Stimulated activated CD8-positive, alpha-beta memory T cell treated with anti-CD3 and anti-CD28 coated beads, Interleukin-2, amount 100 ng/mL, for 48 hours (primary cell): ENCODE measurements at places on chromosomes 2 and 18.

- peak; percentile 33 for DNase-seq
Measured at GRCh38 chr2:121649149-121649595, at the start of gene CLASP1. CLASP1 (minus strand) TSS chr2:121649462; CDS start chr2:121605895, 43,567 bp downstream.

- no peak for DNase-seq
Measured at GRCh38 chr18:55121397-55122170, 162.3 kb upstream of the CCDC68 start.

GRCh38 chr2:233408366-233409285 lies 54.3 kb downstream of the DGKD start:
- no peak for DNase-seq

DNA sequence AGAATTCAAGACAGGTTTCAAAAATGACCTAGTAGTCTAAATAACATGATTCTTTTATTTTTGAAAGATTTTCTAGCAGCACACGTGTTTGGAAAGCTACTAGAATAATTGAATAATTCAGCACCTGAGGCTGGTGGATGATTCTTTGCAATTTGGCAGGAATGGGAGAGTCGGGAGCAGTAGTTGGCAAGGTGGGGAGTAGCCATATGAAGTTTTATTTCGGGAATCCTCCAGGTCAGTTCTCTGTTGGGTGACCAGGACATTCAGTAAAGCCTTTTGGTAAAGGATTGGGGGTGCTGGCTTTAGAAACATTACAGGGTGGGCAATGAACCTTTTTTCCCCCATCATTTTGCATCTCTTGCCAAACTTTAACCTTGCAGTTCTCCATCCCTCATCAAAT lies 75.0 kb upstream of the LYPD6B start:
- DNase-seq, result no peak

DNA sequence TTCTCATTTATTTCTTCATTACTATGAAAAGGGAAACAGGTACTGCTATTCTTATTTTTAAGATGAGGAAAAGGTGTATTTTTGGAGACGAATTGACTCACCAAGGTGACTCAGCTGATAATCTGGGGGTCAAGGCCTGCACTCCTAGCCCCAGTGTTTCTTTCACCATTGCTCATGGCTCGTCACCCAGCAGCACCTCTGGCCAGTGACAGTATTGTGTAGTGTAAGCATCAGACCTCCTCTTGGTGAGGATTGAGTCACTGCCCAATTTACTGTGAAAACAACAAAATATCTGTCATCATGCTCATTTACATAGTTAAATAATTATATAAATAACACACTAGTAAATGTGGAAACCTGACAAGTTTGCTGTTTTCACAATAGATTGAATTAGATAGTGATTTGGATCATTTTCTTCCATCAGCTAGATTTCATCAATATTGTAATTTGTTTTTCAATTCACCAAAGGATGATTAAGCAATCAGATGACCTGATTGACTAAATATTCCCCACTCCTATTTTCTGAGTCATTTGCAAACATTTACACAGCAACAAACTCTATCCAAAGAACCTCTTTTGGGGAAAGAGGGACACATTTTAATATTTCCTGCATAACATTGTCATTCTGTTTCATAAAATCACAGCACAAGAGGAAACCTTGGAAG lies 492.8 kb upstream of the RAB12 start:
- no peak for DNase-seq

- no peak for DNase-seq
Measured at GRCh38 chr2:26088038-26088643, 54.3 kb downstream of the RAB10 start.

GRCh38 chr2:221442128-221442527 lies 130.0 kb downstream of the EPHA4 start:
- no peak for DNase-seq

GRCh38 chr2:64992990-64993389 lies 3.8 kb downstream of the SLC1A4 start:
- no peak for DNase-seq

DNA sequence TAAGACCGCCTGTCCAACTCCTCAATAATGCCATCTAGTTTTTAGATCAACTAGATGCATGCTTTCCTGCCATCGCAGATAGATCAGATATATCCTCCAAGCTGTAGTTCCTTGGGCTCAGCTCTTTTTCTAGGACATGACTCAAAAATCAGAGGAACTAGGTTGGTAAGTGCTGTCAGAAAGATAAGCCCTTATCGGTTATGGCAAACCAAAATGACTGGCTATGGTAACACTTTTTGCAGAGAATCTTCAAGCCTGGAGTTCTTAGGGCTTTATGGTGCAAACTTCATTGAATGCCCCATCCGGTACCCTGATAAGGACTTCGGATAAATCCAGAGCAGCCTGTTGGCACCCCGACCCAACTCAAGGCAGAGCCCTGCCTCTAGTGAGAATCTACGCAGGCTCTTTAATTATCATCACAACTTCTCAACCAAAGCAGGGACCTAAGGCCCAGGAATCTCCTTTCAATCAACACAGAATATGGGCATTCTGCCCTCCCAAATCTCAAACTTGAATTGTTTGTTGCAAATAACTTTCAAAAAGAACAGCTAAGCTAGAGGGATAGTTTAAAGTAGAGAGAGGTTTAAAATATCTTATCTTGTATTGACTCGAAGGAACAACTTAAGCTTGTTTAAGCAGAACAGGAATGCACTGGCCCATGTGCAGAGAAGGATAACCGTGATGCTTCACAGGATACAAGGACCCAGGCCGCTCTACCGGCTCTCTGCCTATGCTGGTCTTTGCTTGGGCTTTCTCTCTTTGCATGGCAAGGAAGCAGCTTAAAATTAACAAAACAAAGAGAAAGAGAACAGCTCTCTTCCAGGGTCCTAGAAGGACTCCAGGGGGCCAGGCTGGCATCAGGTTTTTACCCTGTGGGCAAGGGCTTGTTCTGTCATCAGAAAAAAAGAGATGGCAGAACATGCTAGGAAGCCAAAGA lies 3.4 kb upstream of the CYP1B1 start:
- no peak for DNase-seq

GRCh38 chr2:4539121-4539520 lies 835.7 kb downstream of the DCDC2C start:
- no peak for DNase-seq

DNA sequence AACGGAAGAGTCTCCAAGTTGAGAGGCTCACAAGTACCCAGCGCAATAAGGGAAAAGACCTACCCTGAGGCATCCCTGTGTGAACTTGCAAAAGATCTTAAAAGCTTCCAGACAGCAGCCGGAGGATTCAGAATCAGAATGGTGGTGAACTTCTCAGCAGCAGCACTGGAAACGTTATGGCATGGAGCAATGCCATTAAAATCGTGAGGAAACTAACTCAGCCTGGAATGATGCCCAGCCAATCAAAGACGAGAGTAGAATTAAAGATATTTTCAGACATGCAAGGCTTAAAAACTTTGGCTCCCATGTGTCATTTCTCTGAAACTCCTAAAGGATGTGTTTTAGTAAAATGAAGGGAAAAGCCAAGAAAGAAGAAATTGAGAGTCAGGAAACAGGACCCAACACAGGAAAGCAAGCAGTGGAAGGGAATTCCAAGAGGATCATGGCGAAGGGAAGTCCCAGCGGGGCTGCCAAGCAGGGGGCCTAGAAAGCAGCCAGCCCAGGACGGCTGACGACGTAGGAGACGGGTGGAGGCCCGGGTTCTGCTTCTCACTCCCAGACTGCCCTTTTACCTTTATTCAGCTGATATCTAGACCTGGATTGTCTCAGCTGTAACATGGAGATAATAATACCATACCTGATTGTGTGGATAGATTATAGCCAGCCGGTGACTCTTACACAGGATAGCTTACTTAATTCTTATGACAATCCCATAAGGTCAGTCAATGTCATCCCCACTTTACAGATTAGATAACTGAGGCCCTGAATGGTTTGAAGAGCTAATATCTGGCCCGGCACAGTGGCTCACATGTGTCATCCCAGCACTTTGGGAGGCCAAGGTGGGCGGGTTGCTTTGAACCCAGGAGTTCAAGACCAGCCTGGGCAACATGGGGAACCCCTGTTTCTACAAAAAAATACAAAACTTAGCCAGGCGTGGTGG lies 92.8 kb downstream of the ASAP2 start:
- DNase-seq, result no peak

DNA sequence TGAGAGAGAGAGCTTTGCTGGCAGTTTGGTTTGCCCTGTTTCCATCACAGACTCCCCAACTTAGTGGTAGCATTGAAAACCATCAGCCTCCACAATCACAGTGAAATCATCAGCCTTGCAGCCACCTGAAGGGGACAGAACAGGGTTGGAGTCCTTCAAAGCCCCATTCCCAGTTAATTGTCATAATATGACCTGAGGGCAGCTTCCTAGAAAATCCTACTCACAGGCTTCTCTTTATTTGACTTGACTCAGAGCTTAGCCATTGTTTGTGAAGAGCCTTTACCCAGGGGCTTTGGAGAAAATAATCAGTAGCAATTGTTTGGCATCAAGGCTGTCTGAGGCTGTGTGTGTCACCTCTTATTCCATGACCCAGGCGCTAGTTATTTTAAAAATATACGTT lies 308.7 kb downstream of the CBLN2 start:
- no peak for DNase-seq

GRCh38 chr18:50128506-50129271 lies 66.3 kb downstream of the MYO5B start:
- DNase-seq, result no peak

DNA sequence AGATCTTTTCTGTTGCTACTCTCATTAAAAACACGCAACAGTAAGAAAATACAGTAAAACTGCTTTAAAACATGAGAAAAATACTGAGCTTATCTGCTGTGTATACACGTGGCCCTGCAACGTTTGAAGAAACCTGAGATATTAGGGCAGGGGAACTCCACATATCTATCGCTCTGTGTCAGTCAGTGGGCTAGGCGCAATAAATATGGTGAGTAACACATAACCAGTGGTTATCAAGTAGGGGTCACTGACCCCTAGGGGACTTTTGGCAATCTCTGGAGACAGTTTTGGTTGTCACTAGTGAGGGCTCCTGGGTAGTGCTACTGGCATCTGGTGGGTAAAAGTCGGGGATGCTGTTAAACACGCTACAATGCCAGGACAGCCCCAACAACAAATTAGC lies 14.9 kb downstream of the STAT1 start:
- DNase-seq, result no peak

GRCh38 chr2:53127061-53127650 lies 640.4 kb upstream of the CHAC2 start:
- DNase-seq, result no peak

DNA sequence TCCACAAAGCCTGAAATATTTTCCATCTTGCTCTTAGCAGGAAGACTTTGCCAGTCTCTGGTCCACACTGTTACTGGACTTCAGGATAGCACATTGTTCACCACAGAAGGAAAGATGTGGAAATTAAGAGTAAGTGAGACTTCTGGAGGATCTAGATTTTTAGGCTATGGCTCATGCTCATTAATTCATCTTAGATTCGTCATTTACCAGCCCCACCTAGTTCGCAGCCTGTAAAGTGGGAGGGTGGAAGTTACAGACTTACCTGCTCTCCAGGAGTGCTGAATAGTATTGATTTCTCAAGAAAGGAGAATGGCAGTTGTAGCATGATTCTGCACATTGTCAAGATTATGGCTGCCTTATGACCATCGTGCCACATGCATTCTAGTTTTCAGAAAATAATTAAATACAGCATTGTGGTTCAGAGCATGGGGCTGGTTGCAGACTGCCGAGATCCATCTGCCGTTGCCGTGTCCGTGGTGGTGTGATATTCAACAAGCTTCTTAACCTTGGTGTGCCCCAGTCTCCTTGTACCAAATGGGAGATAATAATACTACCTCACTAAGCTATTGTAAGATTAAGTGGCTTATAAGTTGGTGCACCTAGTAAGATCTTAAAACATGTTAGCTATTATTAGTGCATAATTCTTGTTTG lies 56.8 kb downstream of the RNF144A start:
- DNase-seq, result no peak

- DNase-seq, result no peak
Measured at GRCh38 chr2:202950592-202950991, 38.5 kb downstream of the CARF start.

DNA sequence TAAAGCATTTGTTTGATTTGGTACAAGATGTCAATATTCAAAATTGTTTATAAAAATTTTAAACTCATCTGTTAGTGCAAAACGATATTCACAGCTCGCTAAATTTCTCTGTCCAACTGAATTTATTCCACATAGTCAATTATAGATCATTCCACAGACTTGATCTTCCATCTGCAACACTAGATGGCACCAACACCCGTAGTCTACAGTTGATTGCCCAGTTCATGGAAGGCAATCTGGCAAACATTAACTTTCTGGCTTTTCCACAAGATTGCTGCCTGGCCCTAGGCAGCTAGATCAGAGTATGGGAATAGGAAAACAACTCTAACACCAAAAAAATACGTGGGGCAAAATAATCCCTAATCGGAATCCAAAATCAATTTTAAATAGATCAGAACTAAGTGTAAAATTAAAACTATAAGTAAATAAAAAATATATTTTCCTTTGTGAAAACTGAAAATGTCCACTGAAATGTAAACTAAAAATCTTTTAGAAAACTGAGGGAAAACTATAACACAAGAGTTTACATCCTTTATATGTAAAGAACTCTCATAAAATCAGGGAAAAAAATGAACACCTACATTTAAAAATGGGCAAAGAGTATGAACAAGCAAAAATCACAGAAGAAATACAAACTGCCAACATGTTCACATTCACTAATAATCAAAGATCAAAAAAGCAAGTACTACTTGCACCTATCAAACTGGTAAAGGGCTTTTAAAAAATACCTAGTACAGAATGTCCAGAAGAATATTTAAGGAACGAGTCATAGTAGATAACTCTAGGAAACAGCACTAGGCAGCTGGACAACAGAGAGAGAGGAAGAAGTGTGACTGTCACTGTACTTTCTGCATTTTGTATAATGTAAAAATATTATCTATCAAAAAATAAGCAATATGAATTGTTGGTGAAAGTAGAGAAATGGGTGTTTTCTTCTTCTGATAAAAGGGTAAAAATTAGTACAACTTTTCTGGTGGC lies 35.0 kb downstream of the RTN4 start:
- no peak for DNase-seq

- DNase-seq, result no peak
Measured at GRCh38 chr2:54904836-54905235, 145.4 kb downstream of the RTN4 start.

- no peak for DNase-seq
Measured at GRCh38 chr2:99698896-99699295, 209.1 kb upstream of the REV1 start.

DNA sequence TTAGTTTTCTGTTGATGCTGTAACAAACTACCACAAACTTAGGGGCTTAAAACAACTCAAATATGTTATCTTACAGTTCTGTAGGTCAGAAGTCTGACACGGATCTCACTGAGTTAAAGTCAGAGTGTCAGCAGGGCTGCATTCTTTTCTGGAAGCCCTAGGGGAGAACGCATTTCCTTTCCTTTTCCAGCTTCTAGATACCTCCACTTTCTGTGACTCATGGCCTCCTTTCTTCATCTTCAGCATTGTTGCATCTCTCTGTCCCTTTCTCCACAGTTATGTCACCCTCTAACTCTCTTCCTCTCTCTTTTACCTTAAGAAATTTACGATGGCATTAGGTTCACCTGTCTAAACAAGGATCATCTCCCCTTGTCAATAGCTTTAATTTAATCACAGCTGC lies 13.3 kb upstream of the PPP4R1 start:
- DNase-seq, result no peak

- DNase-seq, result no peak
Measured at GRCh38 chr2:46096260-46096659, 200.9 kb upstream of the EPAS1 start.
